Activated T-helper 17 cell treated with anti-CD3 and anti-CD28 coated beads, Interleukin-2, amount 50 U/mL, for 72 hours (primary cell): ENCODE measurements at places on chromosomes 7 and 10. TPM values are rescaled to one million over a fixed set of nuclear protein-coding genes. Genes with fewer than 3 reads are reported as not detected.

The IKZF1 gene
- total RNA-seq = 343 TPM

The OR13A1 gene
- total RNA-seq = not detected

The LRRC4 gene
- 0.13 TPM for total RNA-seq

The PNLIPRP1 gene
- total RNA-seq = not detected

The NOM1 gene
- total RNA-seq = 37.4 TPM

The CPEB3 gene
- 2.9 TPM for total RNA-seq

GRCh38 chr10:65501259-65501658 is 1424.6 kb upstream of the LRRTM3 start:
- ATAC-seq = peak; percentile 100

- ATAC-seq = no peak
Measured at GRCh38 chr7:997404-998395, 14.7 kb downstream of the CYP2W1 start.

- peak; percentile 87 for ATAC-seq
Measured at GRCh38 chr7:2417981-2418481, 14.6 kb downstream of the CHST12 start.

DNA sequence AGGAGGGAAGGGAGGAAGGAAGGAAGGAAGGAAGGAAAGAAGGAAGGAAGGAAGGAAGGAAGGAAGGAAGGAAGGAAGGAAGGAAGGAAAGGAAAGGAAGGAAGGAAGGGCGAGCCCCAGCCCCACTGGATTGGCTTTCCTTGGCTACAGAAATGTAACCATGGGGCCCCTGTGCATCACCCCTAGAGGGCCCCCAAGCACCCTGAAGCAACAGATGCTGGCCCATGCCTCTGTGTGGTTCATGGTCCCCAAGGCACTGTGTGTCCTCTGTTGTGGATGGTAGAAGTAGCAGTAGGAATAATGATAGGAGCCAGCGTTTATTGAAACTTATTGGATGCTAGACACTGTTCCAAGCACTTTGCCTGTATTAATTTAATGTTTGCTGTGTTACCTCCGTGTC is 116.6 kb upstream of the MACROH2A2 start:
- no peak for ATAC-seq

GRCh38 chr10:119412244-119413092 is 130.1 kb downstream of the RGS10 start:
- no peak for ATAC-seq

DNA sequence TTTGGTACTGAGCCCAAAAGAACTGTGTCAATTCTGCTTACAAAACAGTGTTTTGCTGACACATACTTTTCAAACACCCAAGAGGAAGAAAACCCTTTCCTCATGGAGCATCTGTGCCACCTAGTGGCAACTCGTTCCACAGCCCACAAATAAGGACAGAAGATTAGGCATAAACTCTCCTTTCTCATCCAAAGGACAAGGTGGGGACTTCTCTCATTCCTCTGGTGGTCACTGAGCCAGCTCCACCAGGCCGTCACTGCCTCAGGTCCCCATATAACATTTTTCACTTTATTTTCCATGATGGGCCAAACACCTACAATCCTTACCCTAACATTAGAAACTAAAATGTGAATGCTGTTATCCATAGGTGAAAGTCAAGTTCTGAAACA is 76.9 kb downstream of the RNF216 start:
- no peak for ATAC-seq

- no peak for ATAC-seq
Measured at GRCh38 chr7:122161628-122162027, 17.6 kb upstream of the AASS start.

GRCh38 chr10:114655671-114656070 is 2.4 kb downstream of the ABLIM1 start:
- no peak for ATAC-seq

DNA sequence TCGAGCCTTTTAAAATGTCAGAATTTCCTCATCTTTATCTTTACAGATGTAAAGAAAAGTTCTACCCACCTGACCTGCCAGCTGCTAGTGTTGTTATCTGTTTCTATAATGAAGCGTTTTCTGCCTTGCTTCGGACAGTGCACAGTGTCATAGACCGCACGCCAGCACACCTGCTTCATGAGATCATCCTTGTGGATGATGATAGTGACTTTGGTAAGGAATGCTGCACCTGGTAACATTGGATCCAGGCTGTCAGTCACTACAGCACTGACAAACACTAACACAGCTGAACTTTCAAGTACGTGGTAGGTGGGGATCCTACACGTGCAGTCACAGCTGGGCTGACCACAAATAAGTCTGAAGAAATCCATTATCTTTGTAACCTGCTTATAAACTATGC is 77.6 kb downstream of the GALNT11 start:
- no peak for ATAC-seq

- no peak for ATAC-seq
Measured at GRCh38 chr7:985915-986741, 3.1 kb downstream of the CYP2W1 start.

GRCh38 chr7:123537026-123537642 is 2.7 kb upstream of the IQUB start:
- ATAC-seq = no peak
